ENCODE measurements at places on chromosomes 3 and 15.

DNA sequence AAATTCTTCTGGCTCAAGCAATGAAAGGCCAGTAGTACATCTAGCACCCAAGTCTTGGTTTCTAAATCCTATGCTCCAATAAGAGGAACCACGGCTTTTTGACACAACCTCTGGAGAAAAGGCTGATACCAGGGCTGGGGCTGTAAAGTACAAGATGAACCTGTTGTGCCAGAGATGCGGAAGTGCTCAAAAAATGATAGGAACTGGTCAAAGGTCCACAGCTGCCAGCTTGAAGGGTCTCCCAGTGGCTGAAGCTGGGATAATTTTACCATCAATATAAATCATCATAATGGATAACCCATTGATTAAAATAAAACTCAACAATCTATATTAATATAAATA is 558 bp upstream of the NCEH1 start:
- DNase-seq = peak; percentile 87

GRCh38 chr15:100339999-100340398 is 1.8 kb downstream of the ADAMTS17 start:
- no peak for DNase-seq

GRCh38 chr15:36807134-36807764 is 227.8 kb downstream of the CDIN1 start:
- DNase-seq = no peak

DNA sequence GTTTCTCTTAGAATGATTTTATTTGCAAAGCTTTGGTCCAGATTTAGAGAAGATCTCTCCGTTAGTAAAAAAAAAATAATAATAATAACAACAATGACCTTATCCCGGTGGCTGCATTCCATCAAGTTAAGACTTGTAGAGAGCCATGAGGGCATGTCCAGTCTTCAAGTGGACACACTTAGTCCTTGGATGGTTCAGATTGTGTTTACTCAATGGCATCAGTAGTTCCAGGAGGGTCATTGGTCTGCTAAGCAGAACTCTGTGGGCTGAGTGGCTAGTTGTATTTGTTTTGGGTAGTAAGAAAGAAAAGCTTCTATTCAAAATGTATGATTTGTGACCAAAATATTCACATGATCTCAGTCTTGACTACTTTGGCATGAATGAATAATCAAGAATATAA is 116.3 kb upstream of the UBE2E2 start:
- DNase-seq = no peak

DNA sequence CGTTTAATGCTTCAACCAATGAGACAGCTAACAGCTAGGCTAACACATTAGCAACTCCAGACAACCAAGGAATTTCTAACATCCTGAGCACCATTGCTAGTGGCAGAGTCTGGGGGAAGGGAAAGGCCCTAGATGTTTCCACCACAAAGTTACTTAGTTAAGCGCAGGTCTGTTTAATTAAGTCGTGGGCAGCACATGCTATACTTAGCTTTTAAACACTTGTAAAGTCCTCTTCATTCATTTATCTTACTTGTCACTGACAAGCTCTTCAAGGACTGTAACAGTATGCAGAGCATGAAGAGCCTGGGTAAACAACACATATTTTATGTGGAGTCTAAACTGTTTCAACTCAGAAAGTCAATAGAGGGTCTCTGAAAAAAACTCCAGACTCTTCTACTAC is 221.1 kb upstream of the WNT5A start:
- DNase-seq = no peak

DNA sequence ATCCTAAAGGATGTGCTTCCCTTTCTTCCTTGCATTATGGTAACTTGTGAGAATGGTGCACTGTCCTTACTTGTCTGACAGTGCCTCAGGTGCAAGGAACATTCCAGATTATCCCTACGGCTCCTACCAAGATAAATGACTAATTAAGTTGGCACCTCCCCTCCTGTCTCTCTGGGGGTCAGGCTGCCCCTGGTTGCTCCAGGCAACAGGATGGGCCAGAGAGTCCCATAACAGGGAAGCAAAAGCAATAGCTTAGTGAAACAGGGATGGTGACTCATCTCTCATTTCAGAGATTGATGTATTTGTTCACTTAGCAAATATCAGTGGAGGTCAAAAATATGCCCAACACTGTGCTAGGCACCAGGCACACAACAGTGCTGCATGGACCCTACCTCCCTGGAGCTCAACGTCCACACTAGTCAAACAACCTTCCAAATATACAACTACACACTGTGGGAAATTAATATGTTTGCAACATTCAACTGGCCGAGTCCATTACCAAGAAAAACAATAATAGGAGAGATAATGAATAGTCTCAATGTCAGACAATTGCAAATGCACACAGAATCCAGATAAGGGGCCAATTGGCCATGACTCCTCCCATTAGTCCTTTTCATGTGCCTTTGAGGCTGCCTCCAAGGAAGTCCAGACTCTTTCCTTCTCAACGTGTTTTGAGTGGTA is 249.0 kb downstream of the TLE3 start:
- no peak for DNase-seq

GRCh38 chr15:66390678-66391077 is 4.0 kb downstream of the MAP2K1 start:
- no peak for DNase-seq

DNA sequence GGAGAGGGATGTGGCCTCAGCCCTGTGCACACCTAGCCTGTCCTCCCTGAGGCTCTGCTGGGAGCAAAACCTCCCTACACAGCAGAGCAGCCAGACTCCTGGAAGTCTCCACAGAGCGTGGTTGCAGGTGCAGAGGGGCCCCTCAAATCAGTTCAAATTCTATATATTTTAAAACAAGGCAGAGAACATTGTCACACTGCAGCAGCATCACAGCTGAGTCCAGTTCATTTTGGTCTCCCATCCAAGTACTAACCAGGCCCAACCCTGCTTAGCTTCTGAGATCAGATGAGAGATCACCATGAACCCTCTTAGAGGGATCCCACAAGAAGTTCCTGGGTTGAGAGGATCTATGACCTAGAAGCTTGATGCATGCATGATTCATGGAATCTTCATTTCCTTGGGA is 331.0 kb upstream of the RGMA start:
- DNase-seq = no peak

DNA sequence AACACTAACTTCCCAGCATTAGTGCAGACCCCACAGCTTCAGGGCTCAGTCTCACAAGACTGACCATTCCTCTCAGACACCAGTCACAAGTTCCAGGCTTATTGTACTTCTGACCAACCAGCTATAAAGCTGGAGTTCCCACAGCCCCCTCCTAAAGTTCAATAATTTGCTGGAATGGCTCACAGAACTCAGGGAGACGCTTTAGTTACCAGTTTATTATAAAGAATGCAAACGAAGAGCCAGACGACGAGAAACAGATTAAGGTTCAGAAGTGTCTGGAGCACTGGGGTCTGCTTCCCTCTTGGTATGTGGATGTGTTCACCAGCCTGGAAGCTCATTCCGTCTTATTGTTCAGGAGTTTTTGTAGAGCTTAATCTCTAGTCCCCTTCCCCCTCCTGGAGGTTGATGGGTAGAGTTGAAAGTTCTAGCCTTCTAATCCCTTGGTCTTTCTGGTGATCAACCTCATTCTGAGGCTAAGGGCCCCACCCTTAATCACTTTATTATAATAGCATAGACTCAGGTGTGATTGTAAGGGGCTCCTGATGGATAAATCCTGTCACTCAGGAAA is 4.8 kb upstream of the CSRNP1 start:
- no peak for DNase-seq

- DNase-seq = no peak
Observed at GRCh38 chr15:78563092-78563491, 2.2 kb upstream of the CHRNA5 start.

GRCh38 chr3:101851072-101851770 is 1.9 kb downstream of the NFKBIZ start:
- DNase-seq = no peak

DNA sequence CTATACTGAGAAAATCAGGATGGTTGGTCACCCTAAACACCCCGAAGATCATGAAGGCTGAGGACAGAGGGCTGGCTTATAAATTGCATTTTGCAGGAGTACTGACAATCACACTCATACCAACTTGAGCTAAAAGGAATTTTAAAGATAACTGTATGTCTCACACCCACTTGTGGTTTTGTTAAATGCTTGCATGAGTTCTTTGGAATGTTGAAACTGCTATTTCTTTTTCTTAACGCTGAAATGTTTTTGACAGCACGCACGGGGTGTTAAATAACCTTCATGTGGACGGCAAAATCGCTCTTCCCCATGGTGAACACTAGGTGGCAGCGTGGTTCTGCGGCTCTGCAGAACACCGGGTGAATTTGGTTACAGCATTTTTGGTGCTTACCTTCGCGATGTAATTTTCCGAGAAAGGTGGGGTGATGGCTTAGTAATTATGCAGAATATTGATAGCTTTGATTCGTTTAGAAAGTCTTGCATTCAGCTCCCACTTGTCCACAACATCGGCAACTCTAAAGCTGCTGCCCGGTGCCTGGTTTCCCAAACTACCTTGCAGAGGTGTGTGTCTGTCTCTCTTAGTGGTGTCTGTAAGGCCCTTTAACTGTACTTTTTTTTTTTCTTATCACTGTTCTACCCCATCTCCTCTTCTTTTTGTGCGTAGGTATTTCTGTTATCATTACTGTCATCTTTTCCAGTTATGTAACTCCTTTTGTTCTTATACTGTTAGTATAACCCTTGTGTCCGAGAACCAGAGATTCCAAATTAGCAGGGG is 51.7 kb downstream of the ARNT2 start:
- DNase-seq = peak; percentile 67

DNA sequence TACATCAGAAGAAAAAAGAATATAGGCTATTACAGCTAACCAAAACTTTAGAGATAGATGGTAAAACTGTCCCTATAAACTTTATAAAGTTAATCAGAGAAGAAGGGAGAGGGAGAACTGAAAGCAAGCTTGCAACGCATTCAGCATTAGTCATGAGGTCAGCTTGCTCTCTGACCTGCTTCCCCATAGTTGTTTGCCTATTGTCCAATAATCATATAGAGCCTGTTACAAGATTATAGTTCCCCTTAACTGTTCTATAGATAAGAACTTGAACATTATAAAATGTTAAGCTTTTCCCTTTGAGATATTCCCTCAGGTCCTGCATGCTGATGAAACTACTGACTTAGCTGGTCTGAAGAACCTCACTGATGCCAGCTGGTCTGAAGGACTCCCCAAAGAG is 74.5 kb downstream of the CPNE4 start:
- peak; percentile 52 for DNase-seq

DNA sequence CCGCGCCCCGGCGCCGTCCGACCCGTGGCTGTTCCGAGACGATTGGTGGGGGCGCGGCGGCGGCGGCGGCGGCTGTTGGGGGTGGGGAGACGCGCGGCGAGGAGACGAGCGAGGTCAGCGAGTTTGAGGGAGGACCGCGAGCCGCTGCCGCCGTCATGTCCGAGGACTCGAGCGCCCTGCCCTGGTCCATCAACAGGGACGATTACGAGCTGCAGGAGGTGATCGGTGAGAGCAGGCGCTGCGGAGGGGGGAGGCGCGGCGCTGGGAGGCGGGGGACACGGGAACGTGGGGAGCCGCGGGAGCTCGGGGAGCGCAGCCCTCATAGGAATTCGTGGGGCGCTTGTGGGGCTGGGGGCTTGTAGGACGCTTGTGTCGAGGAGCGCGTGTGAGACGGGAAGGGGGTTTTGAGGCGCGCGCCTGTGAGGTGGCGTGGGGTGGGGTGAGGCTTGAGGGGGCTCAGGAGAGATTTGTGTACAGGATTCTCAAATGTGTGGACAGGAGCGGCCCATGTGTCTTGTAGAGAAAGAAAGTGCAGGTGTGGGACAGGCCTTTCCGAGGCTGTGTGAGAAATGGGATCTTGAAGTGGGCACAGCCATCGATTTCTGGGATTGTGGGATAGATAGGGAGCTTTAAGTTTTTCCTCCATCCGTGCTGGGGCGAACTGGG is 518 bp downstream of the OXSR1 start:
- DNase-seq = no peak

- DNase-seq = no peak
Observed at GRCh38 chr3:197303452-197303851, 5.0 kb upstream of the DLG1 start.

GRCh38 chr15:41443275-41443674 is 26.4 kb downstream of the RTF1 start:
- DNase-seq = no peak

GRCh38 chr15:99430881-99431401 is 134.8 kb upstream of the MEF2A start:
- no peak for DNase-seq

- no peak for DNase-seq
Observed at GRCh38 chr15:81858586-81858985, 187.2 kb downstream of the MEX3B start.

GRCh38 chr15:38672814-38673670 is 108.4 kb upstream of the RASGRP1 start:
- peak; percentile 5 for DNase-seq

DNA sequence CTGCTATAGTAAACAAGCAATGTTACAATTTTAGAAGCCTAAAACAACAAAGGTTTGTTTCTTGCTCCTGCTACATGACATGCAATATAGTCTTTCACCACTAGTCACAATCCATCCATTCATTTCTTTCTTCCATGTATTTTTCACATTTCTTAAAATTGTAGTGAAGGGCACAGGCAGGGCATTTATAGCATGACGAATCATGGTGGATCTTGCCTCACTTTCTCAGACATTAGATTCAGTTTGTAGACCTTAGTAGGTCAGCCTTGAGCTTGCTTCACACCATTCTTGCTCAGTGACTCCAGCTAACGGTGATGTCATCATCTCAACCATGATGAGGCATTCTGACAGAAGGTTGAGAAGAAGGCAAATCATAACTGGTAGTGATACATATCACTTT is 546.8 kb downstream of the TBL1XR1 start:
- no peak for DNase-seq

- DNase-seq = peak; percentile 27
Observed at GRCh38 chr3:193879099-193879863, 256.7 kb upstream of the HES1 start.

GRCh38 chr3:66633402-66634381 is 132.9 kb upstream of the LRIG1 start:
- no peak for DNase-seq

- no peak for DNase-seq
Observed at GRCh38 chr3:38101811-38102443, 35.0 kb downstream of the ACAA1 start.

- no peak for DNase-seq
Observed at GRCh38 chr15:61159901-61160300, 69.2 kb downstream of the RORA start.

GRCh38 chr3:8206971-8207617 is 294.5 kb upstream of the LMCD1 start:
- no peak for DNase-seq

- DNase-seq = no peak
Observed at GRCh38 chr3:124467980-124468902, 262.0 kb upstream of the UMPS start.

DNA sequence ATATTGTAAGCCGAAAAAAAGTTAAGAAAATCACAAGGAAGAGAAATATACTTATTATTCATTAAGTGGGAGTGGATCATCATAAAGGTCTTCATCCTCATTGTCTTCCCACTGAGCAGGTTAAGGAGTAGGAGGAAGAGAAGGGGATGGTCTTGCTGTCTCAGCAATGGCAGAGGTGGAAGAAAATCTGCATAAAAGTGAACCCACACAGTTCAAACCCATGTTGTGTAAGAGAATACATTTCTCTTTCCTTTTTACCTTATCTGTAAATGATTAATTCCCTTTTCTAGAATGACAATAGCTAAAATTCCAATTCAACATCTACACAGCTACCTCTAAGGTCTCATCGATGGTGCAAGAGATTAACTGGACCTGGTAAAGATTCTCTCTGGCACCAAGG is 904.6 kb downstream of the EPHA3 start:
- DNase-seq = no peak

- no peak for DNase-seq
Observed at GRCh38 chr3:56704706-56705105, 21.6 kb upstream of the TASOR start.

Data from PC-9 (cell line).